Stimulated activated CD4-positive, alpha-beta T cell treated with anti-CD3 and anti-CD28 coated beads, TNF-alpha, amount 100 ng/mL, for 24 hours (primary cell): ENCODE measurements at places on chromosomes 5 and 9.

DNA sequence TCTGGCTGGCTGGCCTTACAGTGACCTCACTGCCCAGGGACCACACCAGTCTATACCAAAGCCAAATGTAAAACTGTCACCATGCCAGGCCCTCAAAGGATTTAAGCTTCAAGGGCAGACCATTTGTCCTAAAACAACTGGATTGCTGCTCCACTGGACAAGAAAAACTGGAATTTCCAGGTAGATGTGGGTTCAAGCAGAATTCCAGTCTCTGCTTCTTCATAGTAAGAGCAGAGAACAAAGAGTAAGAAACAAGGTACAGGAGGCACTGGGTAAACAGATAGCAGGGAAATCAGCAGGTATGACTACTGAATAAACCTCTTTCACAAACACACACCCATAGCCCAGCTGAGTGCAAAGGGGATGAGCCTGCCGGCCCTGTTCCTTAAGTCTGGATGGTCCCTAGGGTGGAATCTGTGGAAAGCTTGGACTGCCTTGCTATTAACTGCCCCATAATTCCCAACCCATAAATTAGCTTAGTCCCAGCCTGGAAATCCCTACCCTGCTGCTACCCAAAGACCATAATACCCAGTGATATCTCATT lies 5.5 kb downstream of the B4GALT1 start:
- DNase-seq = no peak

- DNase-seq = no peak
Observed at GRCh38 chr5:69213513-69214215, 21.0 kb upstream of the CDK7 start.

DNA sequence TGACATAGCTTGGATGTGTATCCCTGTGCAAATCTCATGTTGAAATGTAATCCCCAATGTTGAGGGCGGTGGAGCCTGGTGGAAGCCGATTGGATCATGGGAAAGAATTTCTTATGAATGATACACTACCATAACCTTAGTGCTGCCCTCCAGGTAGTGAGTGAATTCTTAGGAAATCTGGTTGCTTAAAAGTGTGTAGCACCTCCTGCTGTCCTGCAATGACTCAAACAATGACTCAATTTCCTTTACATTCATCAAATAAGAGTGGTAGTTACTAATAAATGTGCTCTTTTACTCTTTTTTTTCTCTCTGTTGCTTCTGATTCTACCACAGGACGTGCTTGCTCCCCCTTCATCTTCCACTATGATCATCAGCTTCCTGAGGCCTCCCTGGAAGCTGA lies 1696.0 kb upstream of the CDH9 start:
- DNase-seq = no peak

GRCh38 chr5:136242136-136242535 lies 49.2 kb upstream of the SMIM32 start:
- no peak for DNase-seq

- DNase-seq = no peak
Observed at GRCh38 chr9:98465799-98466198, 210.3 kb upstream of the TBC1D2 start.

- DNase-seq = no peak
Observed at GRCh38 chr9:107983181-107983603, 493.6 kb upstream of the KLF4 start.

DNA sequence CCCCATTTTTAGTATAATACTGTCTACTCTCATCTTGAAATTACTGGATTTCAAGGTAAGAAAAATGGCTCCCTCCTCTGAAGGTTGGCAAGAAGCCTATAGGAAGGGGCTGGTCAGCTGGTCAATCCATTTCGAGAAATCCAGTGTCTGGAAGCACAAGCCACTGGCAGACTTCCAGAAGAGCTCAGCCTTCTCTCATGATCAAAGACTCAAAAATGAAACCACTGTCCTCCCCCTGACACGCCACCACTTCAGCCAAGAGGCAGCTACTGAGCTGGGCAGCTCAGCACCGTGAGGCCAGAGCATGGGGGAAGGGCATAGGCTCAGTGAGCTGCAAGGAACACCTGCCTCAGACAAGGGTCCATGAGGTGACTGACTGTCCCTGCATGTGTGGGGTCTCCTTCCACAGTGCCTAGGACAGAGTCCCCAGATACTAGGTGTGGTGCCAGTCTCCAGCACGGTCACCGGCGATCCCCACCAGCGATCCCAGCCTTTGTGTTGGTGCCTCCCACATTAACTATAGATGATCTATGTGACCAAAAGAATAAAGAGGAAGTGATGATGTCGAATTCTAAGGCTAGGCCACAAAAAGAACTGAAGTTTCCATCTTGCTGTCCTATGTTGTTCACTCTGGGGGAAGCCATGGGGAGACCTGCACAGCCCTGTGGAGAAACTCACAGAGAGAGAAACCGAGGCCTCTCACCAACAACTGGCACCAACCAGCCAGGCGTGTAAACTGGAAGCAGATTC lies 100.1 kb upstream of the LRRTM2 start:
- DNase-seq = no peak

DNA sequence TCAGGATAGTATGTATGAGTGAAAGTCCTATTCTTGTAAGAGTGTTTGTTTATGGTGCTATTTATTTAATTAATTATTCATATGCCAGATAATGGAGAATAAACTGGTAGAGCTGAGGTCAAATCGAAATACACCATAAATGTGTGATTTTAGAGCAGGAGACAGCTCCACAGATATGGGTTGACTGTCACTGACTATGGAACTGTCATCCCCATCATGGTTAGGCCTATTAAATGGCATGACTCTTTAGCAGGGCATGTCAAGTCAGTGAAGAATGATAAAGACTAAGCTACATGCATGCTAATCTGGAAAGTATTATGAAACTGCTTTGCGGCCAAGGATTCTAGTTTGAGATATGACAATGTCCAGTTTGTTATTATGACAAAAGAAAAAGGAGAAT lies 658.6 kb downstream of the ISL1 start:
- DNase-seq = no peak

GRCh38 chr5:102799017-102799416 lies 43.9 kb downstream of the PAM start:
- no peak for DNase-seq

DNA sequence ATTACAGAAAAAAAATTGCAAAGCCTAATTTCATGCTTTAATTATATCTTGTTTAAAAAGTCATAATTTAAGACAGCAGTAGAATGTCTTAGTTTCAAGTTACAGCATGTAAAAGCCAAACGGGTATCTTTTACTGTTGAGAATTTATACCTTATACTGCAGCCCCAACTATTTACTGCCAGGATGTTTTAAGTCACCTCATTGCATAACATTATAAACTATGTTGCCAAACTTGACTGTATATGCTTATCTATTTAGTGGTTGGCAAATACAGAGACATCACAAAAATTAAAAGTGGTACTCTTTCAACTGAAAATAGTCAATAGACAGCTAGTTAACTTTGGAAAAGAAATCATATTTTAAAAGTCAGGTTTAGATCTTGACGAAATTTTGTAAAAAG lies 119.5 kb downstream of the EDIL3 start:
- no peak for DNase-seq

DNA sequence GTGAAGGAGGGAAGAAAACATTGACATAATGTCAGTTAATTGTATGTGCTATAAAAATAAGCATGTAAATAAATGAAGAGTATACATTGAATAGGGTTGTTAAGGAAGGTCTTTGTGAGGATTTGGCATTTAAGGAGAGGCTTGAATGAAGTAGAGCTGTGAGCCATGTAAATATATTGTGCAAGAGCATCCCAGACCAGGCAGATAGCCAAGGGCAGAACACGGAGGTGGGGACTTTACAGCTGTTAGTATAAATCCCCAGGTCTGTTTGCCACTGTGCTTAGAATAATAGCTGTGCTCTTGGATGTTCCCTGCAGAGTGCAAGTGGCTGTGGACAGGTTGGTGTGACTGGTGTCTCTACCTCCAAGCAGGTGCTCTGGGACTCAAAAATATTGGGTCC lies 211.7 kb downstream of the LRRC70 start:
- no peak for DNase-seq

- DNase-seq = no peak
Observed at GRCh38 chr9:87076825-87077224, 129.5 kb upstream of the GAS1 start.

DNA sequence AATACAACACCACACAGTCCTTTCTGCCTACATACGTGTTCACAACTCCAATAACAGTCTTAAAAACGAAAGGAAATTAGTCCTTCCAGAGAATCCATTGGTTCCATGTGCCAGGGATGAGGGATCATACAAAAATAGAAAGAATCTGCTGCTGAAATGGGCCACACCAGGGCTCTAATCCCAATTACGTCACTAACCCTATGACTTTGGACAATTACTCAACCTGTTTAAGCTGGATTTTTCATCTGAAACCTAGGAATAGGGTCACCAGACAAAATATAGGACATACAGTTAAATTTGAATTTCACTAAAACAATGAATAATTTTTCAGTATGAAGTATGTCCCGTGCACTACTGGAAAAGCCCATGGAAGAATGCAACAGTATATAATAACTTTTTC lies 264.7 kb downstream of the YTHDC2 start:
- no peak for DNase-seq

DNA sequence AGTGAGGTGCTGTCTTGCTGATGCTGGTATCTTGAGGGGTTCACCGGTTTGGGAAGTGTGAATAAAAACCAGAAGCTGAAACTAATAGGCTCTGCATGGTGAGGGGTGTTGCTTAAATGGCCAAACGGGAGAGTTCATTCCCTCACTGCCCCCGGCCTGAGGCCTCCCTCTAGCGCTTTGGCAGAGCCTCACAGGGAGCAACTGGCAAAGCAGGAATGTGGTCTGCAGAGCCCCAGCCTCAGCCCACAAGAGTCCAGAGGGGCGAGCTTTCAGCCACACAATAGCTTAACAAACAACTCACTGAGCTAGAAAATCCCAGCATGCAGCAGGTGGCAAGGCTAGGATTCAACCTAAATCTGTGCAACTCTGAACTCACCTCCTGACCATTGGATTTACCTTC lies 234.8 kb downstream of the MED10 start:
- DNase-seq = no peak

GRCh38 chr5:103918668-103919367 lies 356.2 kb upstream of the NUDT12 start:
- no peak for DNase-seq

DNA sequence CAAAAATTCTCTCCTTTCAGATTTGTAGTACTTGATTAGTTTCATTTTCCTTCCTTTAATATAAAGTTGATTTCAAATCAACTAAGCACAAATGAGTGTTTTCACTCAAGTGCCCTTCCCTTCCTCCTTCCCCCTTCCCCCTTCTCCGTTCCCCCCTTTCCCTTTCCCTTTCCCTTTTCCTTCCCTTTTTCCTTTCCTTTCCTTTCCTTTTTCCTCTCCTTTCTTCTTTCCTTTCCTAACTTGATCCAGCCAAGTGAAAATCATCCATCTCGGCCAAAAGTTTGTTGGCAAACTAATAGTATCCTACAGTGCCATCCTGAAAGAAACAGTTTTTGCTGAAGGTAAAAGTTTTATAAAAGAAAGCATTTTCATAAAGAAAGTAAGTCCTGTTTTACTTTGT lies 85.3 kb upstream of the CD180 start:
- DNase-seq = no peak

DNA sequence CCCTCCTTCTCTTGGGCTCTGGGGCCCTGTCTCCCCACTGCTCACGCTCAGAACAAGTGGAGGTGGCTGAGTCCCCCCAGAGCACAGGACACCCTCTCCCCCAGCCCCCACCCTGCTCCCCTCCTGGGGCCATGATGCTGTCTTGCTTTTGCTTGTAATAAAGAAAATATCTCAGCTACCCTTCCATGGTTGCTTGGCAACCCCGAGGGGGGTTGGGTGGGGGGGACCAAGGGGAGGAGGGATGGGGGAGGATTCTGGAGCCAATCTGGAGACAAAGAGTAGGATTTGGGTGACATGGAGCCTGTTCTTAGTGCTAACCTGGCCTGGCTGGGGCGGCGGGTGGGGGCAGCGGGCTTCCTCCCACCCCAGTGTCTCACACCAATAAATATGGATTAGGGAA lies 16.1 kb upstream of the CERCAM start:
- no peak for DNase-seq

DNA sequence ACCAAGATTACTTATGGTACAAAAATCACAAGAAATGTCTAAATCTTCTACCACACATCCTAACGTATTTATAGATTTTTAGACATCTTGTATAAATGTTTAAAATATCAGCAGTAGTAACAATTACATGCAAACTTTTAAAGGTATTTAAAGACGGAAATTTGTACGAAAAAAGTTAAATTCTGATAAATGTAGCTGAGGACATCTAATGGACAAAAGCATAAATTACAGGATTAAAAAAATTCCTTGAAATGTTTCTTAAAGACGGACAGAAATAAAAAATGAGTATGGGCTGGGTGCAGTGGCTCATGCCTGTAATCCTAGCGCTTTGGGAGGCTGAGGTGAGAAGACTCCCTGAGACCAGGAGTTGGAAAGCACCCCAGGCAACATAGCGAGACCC lies 15.8 kb downstream of the ERCC8 start:
- DNase-seq = no peak
